ENCODE measurements at places on chromosomes 7 and 10.

- DNase-seq = no peak
These were observed 656.0 kb downstream of the CNTNAP2 start for GRCh38 chr7:146772601-146773000.

- DNase-seq = no peak
These were observed 324.9 kb upstream of the POT1 start for GRCh38 chr7:125254566-125254965.

GRCh38 chr10:94673614-94674321, 9.8 kb upstream of the CYP2C18 start:
- DNase-seq = no peak

DNA sequence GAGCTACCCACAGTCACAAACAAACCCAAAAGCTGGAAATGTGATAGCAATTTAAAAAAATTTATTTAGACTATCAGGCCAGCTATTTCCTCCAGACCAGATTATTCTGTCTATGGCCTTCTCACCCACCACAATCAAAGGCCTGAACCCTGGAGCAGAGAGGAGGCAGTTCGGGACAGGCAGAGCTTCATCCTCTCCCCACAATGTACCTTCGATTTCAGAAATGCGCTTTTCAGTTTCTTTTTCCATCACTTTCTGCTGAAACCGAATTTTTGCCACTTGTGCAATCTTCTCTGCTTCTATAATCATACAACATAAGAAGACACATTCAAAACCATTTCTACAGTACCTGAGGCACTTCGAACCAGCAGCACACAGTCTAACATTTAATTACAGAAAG, 29.9 kb downstream of the ERLIN1 start:
- no peak for DNase-seq

DNA sequence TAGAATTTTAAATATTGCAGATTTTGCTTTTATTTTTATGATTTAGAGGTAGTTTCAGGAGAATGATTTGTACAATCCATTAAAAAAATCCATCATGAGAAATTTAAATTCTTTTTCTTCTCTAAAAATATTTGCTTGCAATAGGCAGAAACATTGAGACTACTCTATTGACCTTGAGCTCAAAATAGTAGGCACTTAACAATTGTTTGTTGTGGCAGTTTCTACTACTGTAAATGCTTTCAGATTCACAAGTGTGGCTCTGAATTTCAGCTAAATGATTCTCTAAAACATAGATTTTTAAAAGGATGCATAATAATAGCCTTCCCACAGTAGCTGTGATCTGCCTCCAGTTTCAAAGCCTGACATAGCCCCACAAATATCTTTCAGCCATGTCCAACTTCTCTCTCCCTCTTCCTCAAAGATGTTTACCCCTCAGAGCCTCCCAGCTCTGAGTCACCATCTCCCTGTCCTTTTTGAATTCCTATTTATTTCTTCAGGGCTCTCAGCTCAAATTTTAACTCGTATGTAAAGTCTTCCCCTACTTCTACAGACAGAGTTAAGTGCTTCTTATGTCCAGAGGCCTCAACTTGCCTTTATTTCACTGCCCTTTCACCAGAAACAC, 160.5 kb downstream of the AOAH start:
- DNase-seq = no peak

GRCh38 chr10:91551856-91552255, 81.0 kb downstream of the PPP1R3C start:
- DNase-seq = no peak

GRCh38 chr10:51244748-51245490, 170.6 kb downstream of the PRKG1 start:
- no peak for DNase-seq

DNA sequence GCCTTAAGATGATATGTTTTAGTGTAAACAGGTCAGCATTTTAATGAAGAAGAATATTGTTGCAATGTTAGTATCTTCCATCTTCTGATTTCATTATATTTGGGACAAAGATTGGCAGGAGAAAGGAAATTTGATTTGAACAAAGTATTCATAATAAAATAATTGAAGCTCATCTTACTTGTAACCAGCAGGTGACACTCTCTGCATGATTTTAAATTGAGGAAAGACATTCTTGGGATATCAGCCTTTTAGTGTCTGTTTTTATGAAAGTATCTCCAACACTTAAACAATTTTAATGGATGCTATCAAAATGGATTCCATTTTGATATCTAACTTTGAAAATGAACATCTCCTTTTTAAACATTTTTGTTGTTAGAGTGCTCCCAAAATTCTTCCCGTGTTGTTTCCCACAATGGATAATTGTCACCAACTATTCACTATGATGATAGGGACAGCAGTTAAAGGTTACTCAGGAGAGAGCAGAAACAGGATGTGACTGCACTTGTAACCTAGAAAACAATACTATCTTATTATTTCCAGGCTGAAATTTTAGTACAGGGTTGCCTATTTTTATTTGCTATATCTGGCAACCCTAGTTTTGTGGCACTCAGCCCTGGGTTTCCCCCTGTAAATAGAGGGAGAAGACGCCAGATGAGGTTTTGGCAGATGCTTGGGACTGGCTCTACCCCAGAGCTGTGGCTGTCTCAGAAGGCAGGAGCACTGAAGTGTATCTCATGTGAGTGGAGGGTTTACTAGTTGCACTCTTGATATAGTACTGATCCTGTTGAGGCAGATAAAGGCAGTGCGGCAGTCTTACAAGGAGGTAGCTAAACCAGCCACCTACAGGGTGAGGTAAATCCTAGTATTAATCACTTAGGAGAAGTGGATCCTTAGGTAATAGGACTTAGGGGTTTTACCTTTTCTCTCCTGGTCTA, 31.0 kb upstream of the ABCB4 start:
- DNase-seq = no peak

DNA sequence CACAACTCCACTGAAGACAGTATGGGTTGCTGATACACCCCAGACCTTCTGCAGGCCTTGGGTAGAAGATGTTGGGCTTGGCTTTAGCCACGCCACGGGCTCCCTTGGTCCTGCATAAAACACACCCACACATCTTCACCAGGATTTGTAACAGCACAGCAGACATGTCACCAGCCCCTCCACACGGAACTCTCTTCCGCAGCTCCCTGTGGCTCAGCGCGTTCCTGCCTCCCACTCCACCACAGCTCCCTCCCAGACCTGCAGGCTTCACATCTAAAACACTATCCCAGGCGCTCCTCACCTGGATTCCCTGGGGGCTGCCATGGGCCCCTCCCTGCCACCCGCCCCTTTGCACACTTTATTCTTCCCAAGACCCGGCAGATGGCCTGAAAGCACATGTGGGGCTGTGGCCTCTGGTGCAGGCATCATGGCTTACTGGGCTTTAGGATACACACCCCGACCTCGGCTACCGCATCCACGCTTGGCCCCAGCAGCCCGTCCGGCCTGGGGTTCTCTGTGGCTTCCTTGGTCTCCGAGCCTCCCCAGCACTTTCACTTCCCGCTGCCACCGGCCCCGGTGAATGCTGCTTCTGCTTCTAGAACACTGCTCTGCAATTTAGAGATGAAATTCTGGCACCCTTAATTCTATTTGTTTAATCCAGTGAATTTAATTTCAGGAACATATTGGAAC, 432.9 kb downstream of the DNAJB6 start:
- no peak for DNase-seq

- no peak for DNase-seq
These were observed 613 bp upstream of the BUB3 start for GRCh38 chr10:123153486-123154091.

All from psoas muscle (tissue), 8 donors.